Esophagus muscularis mucosa (tissue), 4 donors: ENCODE measurements at places on chromosomes 5 and 9. TPM values are rescaled to one million over a fixed set of nuclear protein-coding genes. Genes with fewer than 3 reads are reported as not detected.

DNA sequence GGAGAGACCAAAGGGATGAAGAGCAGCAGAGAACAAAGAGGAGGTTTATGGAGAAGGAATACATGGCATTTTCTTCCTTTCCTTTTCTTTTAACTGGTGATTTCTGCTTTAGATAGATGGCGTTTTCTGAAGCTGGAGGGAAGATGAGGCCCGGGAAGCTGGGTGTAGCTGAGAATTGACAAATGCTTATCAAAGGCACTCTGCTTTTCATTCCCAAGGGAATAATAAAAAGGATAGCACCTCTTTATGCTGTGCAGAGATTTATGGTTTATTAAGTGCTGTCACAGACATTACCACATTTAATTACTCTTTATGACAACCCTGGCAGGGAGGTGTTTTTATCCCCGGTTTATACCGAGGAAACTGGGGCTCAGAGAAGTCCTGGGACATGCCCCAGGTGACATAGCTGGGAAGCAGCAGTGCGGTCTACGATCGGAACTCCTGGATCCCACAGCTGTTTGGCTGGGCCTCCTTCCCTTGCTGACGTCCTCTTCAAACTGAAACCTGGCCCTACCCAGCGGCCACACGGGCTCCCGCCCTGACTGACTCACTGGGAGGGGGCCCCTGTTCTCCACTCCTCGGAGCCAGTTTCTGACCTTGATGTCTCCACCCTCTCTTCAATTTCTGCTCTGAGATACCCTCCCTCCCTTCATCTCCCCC lies 8.2 kb upstream of the EPB41L4B start:
- no peaks in the 10 kb centered on the region for H3K27me3 ChIP-seq
- no peak overlapping the region for H3K27ac ChIP-seq
- H3K36me3 ChIP-seq = no peaks in the 10 kb centered on the region
- peaks cover 10% of the 10 kb centered on the region for H3K4me1 ChIP-seq

DNA sequence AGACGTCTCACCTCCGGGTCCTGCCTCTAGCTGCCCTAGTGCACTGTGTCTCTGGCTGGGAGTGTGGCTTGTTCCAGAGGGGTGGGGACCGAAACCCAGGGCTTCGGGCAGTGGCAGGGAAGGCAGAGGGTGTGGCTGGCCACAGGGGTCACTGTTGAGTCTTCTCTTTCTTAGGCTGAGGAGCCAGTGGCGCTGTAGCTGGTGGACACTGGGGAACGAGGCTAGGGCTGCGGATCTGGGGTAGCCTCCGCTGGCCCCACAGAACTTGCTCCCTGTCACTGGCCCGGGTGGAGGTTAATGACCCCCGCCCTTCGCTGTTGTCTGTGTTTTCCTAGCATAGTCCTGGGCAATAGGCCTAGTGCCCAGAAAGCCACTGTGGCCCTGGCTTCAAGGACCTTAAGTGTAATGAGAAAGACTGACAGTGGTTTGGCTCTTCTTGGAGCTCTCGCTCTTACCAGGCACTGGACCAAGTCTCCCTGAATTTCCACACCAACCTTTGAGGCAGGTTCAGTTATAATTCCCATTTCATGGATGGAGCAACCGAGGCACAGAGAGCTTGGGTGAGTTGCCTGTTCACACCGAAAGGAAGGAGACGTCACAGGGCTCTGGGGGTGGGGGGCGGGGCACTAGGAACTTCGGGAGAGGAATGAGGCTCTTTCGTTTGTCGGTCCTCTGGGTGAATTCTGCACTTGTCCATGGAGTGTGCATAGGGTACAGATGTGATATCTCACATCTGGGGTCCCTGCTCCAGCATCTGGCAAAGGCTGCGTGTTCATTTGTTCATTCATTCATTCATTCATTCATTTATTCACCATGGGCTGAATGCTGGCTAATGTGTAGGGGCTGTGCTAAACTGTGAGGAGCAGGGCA lies 4.8 kb upstream of the IER5L start:
- no peak overlapping the region for H3K27ac ChIP-seq
- H3K4me3 ChIP-seq = no peak overlapping the region
- peaks cover 23% of the 10 kb centered on the region for H3K4me1 ChIP-seq
- H3K27me3 ChIP-seq = no peaks in the 10 kb centered on the region
- no peaks in the 10 kb centered on the region for H3K36me3 ChIP-seq
- no peak for DNase-seq

GRCh38 chr5:98069876-98070512 lies 703.5 kb upstream of the RGMB start:
- no peak overlapping the region for H3K4me3 ChIP-seq
- H3K36me3 ChIP-seq = no peaks in the 10 kb centered on the region
- no peak for DNase-seq
- no peaks in the 10 kb centered on the region for H3K27me3 ChIP-seq

GRCh38 chr9:79604921-79605562 lies 33.3 kb downstream of the TLE4 start:
- no peak for DNase-seq
- H3K4me3 ChIP-seq = no peak overlapping the region
- H3K27me3 ChIP-seq = no peaks in the 10 kb centered on the region
- H3K4me1 ChIP-seq = peaks cover 20% of the 10 kb centered on the region
- H3K27ac ChIP-seq = no peak overlapping the region

DNA sequence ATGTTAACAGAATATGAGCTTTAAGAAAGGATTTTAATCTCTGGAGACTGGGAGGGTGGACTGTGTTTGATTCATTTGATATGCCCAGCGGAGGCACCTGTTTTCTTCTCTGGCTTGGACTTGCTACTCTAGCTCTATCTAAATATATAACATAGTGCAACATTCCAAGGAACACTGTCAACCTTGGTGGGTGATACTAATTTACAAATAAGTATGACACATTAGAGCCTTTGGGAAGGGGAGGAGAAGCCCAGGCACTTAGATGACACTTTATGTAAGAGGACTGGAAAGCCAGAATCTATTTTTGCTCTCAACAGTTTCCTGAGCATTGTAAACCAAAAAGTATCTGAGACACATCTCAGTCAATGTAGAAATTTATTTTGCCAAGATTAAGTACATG lies 83.4 kb upstream of the SHISAL2B start:
- no peaks in the 10 kb centered on the region for H3K27me3 ChIP-seq
- peaks cover 23% of the 10 kb centered on the region for H3K4me1 ChIP-seq
- H3K27ac ChIP-seq = no peak overlapping the region
- peak; percentile 47 for DNase-seq

DNA sequence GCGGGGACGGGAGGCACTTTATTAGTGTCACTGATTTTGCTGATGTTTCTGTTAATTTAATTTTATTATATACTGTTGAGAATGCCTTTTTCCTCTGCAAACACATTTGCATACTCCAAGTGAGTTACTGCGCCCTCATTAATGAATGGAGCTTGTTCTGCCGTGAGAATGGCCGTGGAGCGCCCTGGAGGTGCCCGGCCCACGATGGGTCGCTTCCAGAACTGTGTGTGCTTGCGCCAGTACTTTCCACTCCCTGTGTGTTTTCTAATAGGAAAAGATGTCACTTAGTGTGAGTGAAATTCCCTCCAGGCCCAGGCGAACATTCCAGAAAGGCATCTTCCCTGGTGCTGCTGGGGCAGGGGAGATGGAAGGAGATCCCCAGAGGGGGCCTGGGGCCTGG lies 30.1 kb downstream of the NDUFS6 start:
- no peak for DNase-seq
- H3K27me3 ChIP-seq = peaks cover 28% of the 10 kb centered on the region
- no peak overlapping the region for H3K27ac ChIP-seq
- no peak overlapping the region for H3K4me3 ChIP-seq

GRCh38 chr5:6455571-6456200 lies 7.0 kb downstream of the UBE2QL1 start:
- H3K27ac ChIP-seq = no peak overlapping the region
- no peaks in the 10 kb centered on the region for H3K27me3 ChIP-seq
- no peaks in the 10 kb centered on the region for H3K4me1 ChIP-seq
- DNase-seq = no peak
- H3K4me3 ChIP-seq = no peak overlapping the region
- no peaks in the 10 kb centered on the region for H3K36me3 ChIP-seq

- H3K4me3 ChIP-seq = no peak overlapping the region
- no peak overlapping the region for H3K27ac ChIP-seq
- no peaks in the 10 kb centered on the region for H3K27me3 ChIP-seq
- H3K4me1 ChIP-seq = no peaks in the 10 kb centered on the region
- H3K36me3 ChIP-seq = no peaks in the 10 kb centered on the region
- no peak for DNase-seq
These were observed 1785.5 kb downstream of the EFNA5 start for GRCh38 chr5:105885266-105885665.

DNA sequence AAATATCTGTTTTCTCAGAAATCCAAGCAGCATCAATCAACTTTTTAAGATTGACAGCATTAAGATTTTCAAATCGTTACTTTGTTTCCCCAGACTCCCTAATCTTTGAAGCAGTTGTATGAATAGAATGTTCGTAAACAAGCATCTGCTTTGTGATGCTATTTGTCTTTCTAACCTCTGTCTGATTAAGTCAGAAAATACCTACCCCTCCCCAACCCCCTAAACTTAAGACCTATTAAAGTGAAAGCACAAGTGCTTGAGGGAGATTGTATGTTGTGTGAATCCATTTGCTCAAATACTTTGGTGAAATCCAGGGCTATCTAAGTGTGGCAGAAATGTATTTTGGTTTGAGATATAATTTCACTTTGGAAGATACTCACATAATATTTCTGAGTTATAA lies 47.9 kb upstream of the C5orf47 start:
- DNase-seq = no peak
- no peak overlapping the region for H3K27ac ChIP-seq
- H3K36me3 ChIP-seq = peaks cover 16% of the 10 kb centered on the region
- no peak overlapping the region for H3K4me3 ChIP-seq
- peaks cover 38% of the 10 kb centered on the region for H3K4me1 ChIP-seq

Gene STPG3
- total RNA-seq = not detected

Gene FBXW11
- 60.8 TPM for total RNA-seq

Gene PCDHGA5
- 5.4 TPM for total RNA-seq

Gene IL31RA
- 0.29 TPM for total RNA-seq

Gene LOX
- 15.2 TPM for total RNA-seq

Gene TEK
- total RNA-seq = 17.4 TPM
